ENCODE measurements at places on chromosomes 2 and 18.

GRCh38 chr2:59888015-59888414 lies 665.4 kb downstream of the BCL11A start:
- no peak for DNase-seq

- DNase-seq, result no peak
Observed at GRCh38 chr2:161147856-161148255, 12.4 kb upstream of the TANK start.

DNA sequence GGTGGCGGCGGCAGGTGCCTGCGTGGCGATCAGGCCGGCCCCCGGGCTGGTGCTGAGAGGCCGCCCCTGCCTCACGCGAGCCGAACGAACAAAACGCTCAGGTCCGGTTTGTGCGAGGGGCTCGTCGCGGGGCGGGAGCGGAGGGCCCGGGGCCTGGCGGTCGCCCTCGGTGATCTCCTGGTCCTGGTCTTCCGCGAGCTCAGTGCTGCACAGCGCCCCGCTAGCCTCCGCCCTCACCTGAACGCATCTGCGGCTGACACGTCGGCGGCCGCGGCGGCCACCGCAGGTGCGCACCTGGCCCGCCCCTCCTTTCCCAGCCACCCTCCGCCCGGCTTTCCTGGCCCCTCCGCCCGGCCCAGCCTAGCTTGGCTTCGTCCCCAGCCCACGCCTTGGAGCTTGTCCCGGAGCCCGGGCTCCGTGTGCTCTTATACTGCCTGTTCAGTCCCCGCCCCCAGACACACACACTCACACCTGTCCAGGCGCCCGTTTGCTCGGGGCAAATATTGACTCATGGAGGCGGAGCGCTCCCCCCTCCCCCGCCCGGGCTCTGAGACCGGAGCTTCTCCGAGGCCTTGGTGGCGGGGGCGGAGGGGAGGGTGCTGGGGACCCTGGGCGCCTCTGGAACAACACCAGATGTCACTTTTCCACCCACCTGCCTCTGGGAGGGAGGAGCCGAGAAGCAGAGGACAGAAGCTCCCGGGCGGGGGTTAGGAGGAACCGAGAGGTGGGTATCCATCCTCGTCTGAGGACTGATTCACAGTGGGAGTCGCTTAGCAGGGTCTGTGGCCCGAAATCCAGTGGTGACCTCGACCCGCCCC lies 8.6 kb upstream of the CRYBA2 start:
- DNase-seq, result no peak

- DNase-seq, result no peak
Observed at GRCh38 chr2:37449761-37450296, 105.4 kb downstream of the QPCT start.

- no peak for DNase-seq
Observed at GRCh38 chr2:210901326-210901725, 344.9 kb downstream of the CPS1 start.

DNA sequence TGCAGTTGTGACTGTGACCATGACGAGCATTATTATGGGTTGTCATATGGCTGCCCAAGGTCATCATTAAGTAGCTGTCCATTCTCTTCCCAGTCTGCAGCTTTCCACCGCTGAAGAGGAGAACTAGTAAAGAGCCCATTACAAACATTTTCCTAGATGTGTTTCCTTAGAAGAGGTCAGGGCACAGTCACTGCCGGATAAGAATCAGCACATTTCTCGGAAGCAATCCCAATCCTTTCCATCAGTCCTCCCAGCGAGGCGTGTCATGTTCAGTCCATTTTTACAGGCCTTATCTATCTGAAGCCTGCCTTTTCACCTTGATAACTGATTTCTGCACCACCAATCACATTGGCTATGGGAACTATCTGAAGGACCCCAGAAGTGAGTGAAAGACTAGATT lies 319.9 kb upstream of the SLC14A2 start:
- DNase-seq, result no peak
